Body of pancreas (tissue), 4 donors: ENCODE measurements at places on chromosomes 2 and 18. TPM values are rescaled to one million over a fixed set of nuclear protein-coding genes. Genes with fewer than 3 reads are reported as not detected.

DNA sequence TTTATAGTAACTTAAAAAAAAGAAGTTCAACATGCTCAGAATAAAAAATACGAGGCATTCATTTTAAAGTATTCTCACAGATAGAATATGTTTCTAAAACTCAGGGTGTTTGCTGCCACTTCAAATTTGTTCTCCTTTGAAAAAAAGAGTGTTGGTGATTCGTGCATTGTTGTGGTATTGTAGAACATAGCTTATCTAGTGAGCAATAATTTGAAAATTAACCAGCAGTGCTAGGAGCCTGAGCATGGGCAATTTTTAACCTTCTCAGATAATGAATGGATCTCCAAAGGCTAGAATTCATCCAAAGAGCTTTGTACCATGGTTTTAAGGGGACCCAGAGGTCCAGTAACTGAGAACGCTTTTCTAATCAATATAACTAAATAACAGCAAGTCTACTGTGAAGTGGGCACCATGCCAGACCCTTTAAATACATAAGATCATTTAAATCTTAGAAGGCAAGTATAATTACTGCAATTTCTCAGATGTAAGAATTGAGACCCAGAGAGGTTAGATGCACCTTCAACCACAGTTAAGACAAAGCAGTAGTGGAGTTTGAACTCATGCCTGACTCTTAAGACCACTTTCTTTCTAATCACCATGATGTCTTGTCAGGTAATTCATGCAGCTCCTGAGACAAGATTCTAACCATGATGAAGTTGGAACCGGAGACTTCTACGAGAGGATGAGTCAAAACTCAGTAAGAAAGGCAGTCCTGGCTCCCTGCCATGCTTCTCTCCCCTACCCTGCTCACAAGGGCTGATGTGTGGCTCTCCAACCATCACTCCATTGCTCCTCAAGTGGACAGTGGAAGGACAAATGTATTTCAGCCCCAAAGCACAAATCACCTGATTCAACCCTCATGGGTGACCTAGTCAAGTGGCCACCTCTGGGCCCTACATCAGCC is 3.4 kb downstream of the CYRIA start:
- no peak for DNase-seq

GRCh38 chr2:14189929-14190328 is 442.6 kb upstream of the LRATD1 start:
- no peak for DNase-seq

The C1QL2 gene
- total RNA-seq = 1.0 TPM

The CD8B2 gene
- total RNA-seq = not detected

DNA sequence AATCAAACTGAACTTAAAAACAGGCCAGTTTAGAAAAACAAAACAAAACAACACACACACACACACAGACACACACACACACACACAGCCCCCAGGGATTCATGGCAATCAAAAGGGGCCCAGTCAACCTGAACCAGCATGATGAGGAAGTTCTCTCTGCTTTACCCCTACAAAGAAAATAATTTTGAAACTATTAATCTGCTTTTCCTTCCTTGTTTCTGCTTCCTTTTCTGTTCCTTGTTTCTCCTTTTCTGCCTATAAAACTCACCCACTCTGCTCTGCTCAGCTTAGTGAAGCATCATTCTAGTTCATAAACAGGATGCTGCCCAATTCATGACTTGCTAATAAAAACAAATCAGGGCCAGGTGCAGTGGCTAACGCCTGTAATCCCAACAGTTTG is 203.1 kb downstream of the RAB3GAP1 start:
- no peak for DNase-seq

The CFAP53 gene
- total RNA-seq = 0.78 TPM

The EVX2 gene
- not detected for total RNA-seq

The IKZF2 gene
- 3.9 TPM for total RNA-seq

GRCh38 chr18:77366720-77367641 is 117.3 kb downstream of the GALR1 start:
- peak; percentile 36 for DNase-seq

GRCh38 chr2:28366496-28367282 is 26.0 kb upstream of the FOSL2 start:
- DNase-seq = peak; percentile 31

DNA sequence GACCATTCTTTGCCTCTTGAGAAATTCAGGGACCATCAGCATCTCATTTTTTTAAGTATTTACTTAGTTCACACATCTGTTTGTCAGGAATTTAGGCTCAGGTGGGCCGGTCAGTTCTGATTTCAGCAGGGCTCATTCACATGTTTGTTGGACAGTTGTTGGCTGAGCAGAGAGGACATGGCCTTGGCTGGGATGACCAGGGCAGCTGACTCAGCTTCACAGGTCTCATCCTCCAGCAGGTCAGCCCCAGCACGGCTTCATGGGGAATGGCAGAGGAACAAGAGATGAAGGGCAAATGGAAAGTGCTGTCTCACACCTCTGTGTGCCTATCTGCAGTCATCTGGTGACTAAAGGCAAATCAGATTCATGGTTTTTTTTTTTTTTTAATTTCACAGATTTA is 136.1 kb upstream of the TMEM200C start:
- no peak for DNase-seq

GRCh38 chr2:217372794-217373193 is 512.9 kb upstream of the TNP1 start:
- no peak for DNase-seq

The SP5 gene
- total RNA-seq = not detected

The GPATCH11 gene
- 3.3 TPM for total RNA-seq

The EN1 gene
- not detected for total RNA-seq

The GPR39 gene
- total RNA-seq = 7.3 TPM

DNA sequence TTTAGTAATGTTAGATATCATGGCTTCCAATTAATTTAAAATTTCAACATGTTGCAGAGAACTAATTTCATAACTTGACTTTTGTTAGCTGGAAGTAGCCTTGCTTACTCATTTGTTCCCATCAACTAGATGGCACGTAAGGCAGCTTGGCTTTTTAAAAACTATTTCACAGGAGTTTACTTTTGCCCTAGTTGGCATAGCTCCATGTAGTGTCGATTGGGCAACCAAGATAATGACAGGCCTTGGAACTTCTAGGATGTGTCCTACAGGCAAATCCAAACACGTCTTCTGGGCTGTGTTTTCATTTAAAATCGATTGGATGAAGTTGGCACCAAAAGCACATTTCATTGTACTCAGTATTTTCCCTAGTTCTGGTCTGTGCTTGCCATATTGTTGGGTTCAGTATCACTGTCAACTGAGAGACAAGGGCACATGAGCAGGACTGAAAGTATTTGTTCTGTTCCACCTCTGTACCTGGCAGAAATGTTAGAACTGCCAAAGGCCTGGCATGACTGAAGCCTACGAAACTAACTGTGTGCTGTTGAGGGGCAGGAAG is 29.4 kb downstream of the HADHB start:
- peak; percentile 96 for DNase-seq

DNA sequence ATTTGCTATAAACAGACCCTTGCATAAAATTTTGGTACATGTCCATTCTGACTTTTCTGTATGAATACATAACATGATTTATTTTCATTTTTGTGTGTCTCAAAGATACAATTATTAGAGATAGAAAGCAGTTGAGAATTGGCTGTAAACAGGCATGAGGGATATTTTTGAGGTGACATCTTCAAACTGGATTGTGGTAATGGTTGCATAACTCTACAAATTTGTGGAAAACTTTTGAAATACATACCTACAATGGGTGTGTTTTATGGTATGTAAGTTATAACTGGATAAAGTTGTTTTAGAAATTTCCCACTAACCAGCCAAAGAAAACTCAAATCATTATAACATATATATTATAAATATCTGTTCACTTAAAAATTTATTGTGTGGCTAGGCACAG is 39.6 kb downstream of the GREB1L start:
- no peak for DNase-seq

DNA sequence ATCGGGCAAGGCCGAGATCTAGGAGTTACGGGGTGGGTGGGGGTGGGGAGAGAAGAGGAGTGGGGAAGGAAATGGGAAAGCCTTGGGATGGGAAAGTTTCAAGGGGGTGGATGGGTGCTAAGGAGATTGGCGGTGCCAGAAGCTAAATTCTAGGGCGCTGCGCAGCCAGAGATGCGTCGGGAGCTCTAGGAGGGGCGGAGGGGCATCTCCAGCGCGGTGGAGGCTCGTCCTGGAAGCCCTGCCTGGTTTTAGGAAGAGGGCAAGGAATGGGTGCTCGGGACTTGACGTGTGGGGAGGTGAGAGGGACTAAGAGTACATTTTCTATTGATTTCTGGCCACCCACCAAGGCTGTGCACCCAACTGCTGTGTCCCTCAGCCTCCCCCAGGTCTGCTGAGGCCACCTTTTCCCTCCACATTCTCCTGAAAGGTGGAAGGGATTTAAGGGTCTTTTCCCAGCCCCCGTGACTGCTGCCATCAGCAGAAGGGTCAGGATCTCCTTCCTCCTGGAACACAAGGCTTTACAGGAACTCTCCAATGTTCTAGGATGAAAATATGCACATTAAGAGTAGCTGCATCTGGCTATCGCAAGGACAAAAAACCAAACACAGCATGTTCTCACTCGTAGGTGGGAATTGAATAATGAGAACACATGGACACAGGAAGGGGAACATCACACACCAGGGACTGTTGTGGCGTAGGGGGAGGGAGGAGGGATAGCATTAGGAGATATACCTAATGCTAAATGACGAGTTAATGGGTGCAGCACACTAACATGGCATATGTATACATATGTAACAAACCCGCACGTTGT is 1.4 kb downstream of the C2orf72 start:
- DNase-seq = no peak

GRCh38 chr18:39960550-39960949 is 1994.5 kb upstream of the PIK3C3 start:
- DNase-seq = no peak

- no peak for DNase-seq
Measured at GRCh38 chr18:39380186-39380725, 1814.7 kb upstream of the CELF4 start.

DNA sequence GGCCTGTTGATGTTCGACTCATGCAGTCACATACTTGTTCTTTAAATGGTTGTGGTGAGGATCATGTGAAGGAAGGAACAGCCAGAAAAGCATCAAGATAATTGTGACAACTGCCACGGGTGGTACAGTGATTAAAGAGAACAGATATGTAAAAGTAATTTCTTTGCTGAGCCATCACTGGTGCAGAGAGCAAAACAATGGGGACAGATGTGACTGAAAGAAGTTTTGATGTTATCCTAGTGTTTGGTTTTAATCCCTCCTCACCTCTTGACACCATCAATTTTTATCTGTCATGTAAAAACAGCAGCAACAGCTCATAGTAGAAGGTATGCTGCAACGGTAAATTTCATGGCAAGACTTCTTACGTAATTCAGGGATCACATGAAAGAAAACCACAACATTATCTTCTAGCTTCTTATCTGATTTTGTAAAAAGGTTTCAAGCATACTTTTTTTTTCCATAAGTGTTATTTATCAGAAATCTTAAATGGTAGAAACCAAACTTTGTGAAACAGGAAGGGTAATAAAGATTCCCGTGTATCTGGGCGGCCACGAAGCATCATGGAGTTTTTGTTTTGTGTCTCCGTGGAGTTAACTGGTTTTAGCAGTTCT is 65.2 kb downstream of the PLCL1 start:
- DNase-seq = no peak
